ENCODE measurements at places on chromosomes 2 and 18.

GRCh38 chr2:44566059-44566458, 204.3 kb downstream of the CAMKMT start:
- no peak for DNase-seq

- DNase-seq = no peak
Observed at GRCh38 chr18:62027914-62028520, 135.2 kb upstream of the RNF152 start.

DNA sequence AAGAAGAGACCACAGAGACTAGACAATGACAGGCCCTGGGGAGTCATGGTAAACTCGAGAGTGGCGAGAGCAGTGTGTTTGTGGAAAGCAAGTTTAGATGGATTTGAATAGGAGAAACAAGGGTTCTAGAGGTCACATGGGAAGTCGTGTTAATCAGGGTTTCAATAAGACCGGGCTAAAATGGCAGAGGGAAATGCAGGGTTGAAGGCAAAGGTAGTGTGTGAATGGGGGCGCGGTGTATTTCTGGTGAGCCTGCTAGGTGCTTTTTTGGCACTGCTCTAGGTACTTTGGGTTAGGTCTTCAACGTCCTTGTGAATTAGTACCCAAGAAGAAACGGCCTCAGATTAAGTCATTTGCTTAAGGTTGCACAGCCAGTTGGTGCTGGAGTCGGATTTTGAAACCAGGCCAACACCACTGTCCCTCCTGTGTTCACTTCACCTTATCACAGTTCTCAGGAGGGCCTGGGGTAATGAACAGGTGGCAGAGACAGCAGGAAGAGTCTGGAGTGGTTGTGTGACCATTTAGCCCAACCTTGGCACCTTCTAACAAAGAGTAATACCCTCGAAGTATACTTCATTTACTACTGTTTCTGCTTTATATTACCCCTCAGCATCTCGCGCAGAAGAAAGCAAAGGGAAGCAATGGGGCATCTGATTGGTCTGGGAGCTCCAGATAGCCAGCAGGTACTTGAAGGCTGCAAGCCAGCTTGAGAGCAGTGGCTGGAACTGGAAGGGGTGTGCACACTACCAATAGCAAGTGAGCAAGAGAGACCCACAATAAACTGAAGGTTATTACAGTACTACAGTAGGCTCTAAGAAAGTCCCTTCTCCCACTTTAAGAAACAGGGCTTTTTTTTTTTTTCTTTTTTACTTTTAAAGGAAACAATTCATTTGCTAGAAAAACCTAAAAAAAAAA, 33.4 kb upstream of the GAREM2 start:
- no peak for DNase-seq

DNA sequence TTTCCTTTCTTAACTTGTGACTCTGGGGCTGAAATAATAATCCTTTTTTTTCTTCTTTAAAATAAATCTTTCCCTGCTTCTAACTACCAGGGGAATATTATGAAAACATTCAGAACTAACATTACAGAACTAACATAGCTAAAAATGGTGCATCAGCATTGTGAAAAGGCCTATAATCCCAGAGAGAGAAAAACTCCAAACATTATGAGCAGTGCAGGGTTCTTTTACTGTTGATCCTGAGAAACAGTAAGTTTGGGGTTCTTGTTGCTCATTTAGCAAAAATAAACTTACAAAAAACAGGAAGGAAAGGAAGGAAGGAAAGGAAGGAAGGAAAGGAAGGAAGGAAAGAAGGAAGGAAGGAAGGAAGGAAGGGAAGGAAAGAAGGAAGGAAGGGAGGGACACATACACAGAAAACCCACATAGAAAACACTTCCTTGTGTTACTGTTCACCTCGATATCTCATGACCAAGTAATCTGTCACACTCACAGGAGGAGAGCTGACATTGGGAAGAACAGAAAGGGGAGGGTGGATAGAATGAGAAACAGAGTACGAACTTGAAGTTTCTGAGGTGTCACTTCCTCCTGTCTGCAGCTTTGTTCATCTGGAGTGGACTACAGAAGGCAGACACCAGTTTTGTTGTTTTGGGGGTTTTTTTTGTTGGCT, 18.4 kb upstream of the PIK3C3 start:
- DNase-seq = no peak

DNA sequence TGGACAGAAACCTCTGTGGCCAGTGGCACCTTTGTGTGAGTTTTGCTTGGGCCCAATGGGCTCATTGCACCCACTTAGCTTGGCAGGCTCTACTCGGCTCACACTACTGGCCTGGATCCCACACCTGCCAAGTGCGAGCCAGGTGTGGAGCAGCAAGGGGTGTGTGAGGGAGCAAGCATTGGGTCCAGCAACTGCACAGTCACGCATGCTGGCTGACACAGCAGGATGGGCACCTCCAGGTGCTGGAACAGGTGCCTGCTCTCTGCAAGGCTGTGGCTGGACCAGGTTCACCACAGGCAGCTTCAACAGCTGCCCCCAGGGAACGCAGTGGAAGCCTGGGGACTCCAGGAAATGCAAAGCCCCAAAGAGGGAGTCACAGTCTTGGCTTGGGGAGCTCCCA, 94.2 kb downstream of the DOK6 start:
- no peak for DNase-seq

DNA sequence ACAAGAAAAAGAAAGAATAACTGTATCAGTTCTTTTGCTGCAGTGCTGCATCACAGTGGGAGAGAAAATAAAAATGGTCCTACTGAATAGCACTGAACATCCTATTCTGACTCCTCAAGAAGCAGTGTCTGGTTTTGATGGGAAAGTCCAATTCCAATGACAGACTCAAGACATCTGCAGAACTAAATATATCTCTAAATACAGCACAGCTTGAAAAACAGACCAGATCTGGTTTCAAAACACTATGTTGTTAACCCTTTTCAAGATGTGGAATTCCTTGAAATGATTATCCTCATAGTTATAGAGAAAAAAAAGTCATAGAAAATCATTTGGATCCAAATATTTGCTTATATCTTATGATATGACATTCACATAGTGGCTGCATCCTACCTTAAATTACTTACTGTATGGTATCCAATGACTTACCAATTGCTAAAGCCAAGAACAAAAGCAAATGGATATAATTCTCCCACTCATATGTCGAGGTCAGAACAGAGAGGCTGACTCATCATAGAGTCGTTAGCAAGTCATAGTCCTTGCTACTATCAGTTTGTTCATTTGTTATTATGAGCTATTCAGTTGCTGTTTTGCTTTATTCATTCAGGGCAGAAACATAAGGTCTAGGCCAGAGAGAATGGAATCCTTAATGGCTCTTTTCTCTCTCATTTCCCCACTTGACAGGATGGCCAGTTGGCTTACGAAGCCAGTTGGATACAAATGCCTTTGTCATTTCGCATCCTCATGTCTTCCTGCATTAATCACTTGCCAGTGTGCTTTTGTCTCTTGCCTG, 62.5 kb upstream of the ACVR2A start:
- no peak for DNase-seq

DNA sequence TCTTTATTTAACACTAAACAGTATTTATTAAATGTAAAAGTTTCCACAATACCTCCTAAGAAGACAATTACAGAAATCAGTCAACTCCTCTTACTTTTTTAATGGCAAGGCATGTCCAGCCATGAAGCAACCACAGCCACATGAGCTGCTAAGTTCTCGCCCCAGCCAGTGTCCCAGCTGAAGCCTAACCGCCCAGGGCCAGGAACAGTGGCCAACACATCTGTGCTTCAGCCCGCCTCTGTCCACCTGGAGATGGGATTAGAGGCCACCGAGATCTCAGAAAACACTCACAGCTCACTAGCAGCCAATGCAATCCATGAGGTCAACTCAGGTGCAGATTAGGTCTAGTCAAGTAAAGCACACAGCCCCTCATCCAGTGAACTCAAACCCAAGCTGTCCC, 40.2 kb downstream of the PID1 start:
- no peak for DNase-seq

GRCh38 chr2:241121008-241121407, 18.9 kb upstream of the MTERF4 start:
- no peak for DNase-seq

GRCh38 chr2:198077477-198077876, 273.1 kb downstream of the PLCL1 start:
- no peak for DNase-seq

GRCh38 chr2:55078956-55079355, 28.7 kb upstream of the RTN4 start:
- DNase-seq = no peak

DNA sequence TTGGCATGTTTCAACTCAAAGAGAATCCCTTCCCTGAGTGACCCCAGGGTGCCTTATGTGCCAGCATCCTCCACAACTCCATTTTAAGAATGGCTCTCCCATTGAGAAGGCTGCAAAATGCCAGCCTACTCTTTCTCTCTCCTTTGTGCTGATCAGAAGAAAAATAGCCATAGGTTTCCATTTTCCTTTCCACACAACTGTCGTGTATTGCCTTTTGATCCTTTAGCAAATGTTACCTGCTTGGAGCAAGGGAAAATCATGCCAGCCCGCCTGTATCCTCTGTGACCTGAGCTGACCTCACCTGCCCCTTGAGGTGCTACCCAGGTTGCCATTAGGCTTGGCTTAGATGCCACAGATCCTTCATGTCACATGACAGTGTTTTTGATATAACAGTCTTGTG, 38.8 kb downstream of the DPYSL5 start:
- DNase-seq = no peak

GRCh38 chr18:62953663-62954062, 238.3 kb downstream of the PHLPP1 start:
- no peak for DNase-seq

Data from activated CD4-positive, alpha-beta T cell treated with anti-CD3 and anti-CD28 coated beads, Interleukin-10, Interleukin-2, amounts not matched to agents 100 ng/mL and 50 ng/mL, durations not matched to agents 16 hours and 8 hours (primary cell).